ENCODE measurements at places on chromosomes 16 and 17.

- no peak for DNase-seq
Observed at GRCh38 chr16:88839026-88839529, 17.7 kb downstream of the GALNS start.

DNA sequence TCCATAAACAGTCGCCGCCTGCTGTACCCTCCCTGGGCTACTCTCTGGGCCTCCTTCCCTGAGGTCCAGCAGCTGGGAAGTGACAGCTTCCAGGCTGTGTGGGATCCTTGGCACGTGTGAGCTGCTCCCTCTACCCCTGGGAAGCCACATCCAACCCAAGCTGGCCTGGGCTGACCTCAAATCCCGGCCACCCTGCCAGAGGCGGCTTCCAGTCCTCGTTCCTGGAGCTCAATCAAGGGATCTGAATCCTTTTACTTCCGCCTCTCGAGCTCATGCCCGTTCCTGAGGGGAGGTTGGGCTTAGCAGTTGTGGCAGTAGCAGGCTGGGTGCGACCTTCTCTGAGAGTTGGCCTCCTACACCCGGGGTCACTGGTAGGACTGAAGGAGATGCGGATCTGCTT lies 82.5 kb downstream of the NETO2 start:
- no peak for DNase-seq

- no peak for DNase-seq
Observed at GRCh38 chr17:15883617-15884111, 61.3 kb upstream of the ADORA2B start.

DNA sequence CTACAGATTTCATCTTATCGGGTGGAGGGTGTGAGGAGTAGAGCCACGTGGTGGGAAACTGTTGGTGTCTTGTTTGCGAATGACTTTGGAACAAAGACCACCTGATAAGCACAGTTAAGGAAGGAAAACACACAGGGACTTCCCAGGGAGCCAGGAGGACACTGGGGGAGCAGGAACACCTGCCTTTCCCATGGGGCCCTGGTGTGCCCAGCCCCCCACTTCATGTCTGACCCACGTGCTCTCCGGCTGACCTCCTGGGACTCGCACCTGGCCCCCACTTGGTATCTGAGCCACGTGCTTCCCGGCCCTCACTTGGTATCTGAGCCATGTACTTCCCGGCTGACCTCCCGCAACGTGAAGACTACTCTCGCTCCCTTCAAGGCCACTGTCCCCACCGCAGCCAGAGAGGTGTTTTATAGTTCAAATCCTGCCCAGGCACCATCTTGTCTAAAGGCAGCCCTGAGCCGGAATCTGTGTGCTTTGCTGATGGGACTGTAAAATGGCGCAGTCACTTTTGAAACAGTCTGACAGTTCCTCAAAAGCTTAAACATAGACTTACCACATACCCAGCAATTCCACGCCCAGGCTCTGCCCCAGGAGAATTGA lies 5.4 kb upstream of the CSNK1D start:
- no peak for DNase-seq

GRCh38 chr16:2507665-2508064 lies 6.1 kb upstream of the ATP6V0C start:
- DNase-seq = no peak

GRCh38 chr16:720447-720989 lies 428 bp upstream of the ANTKMT start:
- no peak for DNase-seq

DNA sequence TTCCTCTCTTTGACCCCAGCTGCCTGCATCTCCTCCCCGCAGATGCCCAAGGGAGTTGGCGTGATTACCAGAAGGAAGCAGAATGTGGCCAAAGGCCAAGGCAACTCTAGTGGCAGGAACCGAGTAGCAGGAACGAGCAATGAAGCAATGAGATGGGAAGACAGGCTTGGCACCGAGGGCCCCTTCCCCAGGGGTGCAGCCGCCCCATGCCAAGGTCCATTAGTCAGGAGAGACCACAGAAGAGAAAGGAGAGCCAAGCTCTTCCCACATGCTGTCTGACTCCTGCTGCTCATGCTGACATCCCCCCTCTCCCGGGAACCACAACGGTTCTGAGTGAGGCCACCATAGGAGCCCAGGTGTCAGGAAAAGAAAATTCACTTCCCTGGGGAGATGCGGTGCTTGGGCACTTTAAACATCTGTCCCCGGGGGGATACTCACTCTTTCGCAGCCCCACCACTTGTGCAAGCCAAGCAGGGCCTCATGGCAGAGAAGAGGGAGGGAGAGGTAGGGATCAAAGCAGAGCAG lies 67.4 kb downstream of the MYO18A start:
- peak; percentile 80 for DNase-seq

DNA sequence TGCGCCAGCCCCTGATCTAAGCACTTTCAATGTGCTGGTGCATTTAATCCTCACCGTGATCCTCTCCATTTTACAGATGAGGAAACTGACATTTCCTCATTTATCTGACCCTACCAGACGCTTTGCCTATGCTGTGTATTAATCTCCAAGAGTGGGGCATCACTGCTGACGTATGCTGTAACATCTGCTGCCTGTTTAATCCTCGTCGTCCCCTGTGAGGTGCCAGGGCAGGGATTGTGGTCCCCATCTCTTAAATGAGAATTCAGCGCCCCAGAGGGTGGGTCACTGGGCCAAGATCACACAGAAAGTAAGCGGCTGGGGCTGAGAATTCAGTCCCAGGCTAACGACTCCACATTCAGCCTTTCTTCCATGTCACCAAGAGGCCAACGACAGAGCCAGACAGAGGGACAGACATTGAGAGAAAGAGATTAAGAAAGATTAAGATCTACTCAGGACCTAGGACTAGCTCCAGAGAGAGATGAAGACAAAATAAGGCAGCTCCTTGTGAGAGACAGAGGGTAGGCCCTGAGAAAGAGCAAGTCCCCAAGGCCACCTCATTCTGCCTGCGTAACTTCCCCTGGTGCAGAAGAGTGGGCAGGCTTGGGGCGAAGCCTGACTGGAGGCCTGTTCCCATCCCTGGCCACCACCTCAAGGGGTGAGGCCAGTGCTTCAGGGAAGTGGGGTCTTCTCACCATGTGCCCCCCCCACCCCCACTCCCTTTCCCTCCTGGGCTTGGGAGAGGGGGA lies 13.5 kb downstream of the CACNA1G start:
- no peak for DNase-seq

DNA sequence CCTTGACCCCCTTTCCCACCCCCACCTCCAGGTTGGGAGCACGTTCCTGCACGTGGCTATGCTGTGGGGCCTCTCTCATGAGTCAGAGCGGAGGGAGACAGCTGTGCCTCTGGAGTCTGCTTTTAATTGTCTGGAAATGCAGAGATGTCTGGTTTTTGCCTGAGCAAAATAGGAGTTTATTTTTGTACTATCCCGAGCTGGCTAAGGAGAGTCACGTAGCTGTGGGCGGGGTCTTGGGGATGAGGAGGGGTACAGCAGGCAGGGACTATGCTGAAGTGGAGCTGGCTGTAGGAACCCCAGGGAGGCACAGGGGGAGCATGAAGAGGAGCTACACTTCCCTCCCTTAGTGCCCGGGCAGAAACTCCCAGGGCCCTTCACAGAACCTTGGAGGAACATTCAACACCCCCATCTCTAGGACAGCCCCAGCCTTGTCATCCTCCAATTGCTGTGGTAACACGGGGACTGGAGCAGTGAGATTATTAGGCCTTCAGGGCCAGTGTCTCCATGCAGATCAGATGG lies 44.7 kb upstream of the LGALS9 start:
- DNase-seq = no peak

- DNase-seq = no peak
Observed at GRCh38 chr17:44354582-44355561, 8.8 kb downstream of the FAM171A2 start.

- no peak for DNase-seq
Observed at GRCh38 chr16:47979164-47979520, 176.7 kb downstream of the ABCC12 start.

GRCh38 chr17:81013642-81014041 lies 21.3 kb upstream of the BAIAP2 start:
- no peak for DNase-seq

DNA sequence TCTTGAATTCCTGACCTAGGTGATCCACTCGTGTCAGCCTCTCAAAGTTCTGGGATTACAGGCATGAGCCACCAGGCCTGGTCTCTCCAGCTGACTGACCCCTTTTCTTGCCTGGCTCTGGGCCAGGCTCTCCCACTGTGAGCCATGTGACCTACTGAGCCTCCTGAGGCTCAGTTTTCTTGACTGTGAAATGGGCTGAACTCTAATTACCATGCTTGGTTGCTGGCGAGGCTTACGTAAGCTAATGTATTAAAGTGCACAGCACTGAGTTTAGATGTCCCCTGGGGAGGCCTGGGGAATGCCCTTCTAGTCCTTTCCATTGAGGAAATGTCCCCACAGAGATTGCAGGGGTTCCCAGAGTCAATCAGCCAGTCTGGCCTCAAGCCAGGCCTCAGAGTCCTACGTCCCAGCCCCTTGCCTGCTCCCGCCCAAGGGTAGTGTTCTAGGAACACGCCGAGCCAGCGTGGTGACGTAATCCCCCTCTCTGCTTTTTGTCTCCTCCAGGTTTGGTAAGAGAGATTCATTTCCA lies 45.8 kb upstream of the LGALS9 start:
- no peak for DNase-seq

DNA sequence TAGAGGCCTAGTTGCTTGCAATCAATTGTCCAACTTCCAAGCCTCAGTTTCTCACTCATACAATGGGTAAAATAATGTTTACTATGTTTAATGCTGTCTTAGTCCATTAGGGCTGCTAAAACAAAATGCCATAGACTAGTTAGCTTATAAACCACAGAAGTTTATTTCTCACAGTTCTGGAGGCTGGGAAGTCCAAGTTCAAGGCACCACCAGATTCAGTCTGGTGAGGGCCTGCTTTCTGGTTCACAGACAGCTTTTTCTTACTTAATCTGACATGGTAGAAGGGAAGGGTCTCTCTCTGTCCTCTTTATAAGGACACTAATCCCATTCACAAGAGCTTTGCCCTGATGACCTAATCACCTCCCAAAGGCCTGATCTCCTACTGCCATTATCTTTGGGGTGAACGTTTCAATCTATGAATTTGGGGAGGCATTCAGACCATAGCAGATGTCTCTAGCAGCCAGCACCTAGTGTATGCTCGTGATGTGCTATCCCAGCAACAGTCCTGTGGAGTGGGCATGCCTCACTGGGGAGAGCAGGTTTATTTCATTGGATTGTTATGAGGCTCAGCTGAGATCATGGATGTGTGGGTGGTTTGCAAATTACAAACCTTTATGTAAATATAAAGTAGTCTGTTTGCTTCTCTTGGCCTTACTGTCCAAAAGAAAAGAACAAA lies 25.2 kb downstream of the YPEL2 start:
- no peak for DNase-seq

DNA sequence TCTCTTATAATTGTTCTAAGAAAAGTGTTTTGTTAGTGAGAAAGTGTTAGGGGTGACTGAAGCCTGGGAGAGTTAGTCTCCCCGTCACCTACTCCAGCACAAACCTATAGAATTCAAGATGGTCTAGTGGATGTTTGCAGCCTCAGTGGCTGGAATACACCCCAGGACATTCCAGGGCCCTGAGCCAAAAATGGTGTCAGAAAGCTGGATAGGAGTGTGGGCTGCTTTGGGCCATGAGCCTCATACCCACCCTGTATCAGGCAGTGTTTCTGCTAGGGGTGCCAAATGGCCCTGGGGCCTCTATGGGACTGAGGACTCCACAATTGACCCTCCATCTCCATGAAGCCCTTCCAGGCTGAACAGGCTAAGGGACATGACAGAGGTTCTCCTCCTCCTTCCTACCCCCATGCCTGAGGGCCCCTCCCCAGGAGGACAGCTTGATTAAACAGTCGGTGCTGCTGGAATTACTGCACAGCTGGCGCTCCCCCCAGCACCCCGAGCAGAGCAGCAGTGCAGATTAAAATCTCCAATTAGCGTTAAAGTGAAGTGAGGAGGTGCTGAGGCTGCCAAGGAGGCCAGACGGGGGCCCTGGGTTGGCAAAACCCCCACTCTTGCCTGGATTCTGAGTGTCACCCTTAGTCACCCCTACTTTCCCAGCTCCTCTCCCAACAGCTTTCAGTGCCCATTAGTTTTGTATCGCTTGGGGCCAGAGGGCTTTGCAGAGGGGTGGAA lies 59.1 kb downstream of the NEUROD2 start:
- peak; percentile 57 for DNase-seq

- no peak for DNase-seq
Observed at GRCh38 chr17:43952351-43952723, 1.4 kb downstream of the PYY start.

GRCh38 chr16:57387598-57388354 lies 15.5 kb downstream of the CX3CL1 start:
- no peak for DNase-seq

DNA sequence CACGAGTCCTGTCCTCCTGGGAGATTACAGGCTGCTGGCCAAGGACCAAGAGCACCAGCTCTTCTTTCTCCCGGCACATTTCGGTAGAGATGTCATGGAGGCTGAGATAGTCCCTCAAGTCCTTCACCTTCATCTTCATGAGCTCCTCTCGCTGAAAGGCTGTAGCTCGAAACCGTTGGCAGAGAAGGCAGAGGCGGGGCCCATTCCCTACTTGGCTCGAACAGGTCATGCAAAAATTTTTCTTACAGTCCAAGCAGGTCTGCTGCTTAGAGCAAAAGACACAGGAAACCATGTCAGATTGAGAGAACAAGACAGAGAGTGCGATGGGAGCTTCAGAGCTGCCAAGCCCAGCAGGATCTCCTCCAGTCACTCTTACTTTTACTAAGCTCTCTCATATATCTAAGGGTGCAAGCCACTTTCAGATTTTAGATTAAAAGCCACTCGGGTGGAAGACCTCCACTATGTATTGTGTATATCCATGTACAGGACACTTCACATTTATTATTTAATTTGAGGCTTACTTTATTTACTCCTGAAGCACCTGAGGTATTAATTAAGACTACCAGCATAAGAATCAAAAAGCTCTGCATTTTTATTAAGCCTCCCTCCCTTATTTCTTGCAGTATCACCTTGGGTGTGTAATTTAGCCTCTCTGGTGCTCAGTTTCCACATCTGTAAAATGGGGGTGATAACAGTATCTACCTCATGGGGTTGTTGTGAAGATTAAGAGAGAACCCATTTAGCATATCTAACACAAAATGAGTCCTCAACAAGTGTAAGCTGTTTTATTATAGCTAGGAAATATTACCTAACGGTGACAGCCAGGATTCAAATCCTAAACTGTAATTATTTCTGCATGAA lies 41.4 kb downstream of the LIG3 start:
- DNase-seq = no peak

DNA sequence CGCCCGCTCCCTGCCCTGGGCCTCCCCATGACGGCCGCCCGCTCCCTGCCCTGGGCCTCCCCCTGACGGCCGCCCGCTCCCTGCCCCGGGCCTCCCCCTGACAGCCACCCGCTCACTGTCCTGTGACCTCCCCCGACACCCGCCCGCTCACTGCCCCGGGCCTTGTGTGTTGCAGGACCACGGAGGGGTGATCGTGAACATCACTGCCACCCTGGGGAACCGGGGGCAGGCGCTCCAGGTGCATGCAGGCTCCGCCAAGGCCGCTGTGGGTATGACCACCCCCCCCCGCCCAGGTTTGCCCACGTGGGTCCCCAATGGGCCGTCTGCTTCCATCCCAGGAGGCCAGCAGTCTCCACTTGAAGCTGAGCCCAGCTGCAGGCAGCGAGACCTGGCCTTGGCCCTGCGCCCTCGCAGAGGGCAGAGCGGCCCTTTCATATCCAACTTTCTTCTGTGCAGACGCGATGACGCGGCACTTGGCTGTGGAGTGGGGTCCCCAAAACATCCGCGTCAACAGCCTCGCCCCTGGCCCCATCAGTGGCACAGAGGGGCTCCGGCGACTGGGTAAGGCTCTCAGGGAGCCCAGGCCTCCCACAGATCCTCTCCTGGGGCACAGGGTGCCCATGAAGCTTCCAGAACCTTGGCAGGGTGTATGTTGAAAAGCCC lies 9.0 kb downstream of the DECR2 start:
- no peak for DNase-seq

All from ascending aorta (tissue), 2 donors.